ENCODE measurements at places on chromosomes 1 and 21.

GRCh38 chr1:185239861-185240260 is 77.2 kb downstream of the IVNS1ABP start:
- DNase-seq, result no peak

- no peak for DNase-seq
Observed at GRCh38 chr1:47785561-47786271, 211.5 kb downstream of the TRABD2B start.

GRCh38 chr21:27548486-27548885 is 581.6 kb upstream of the ADAMTS5 start:
- no peak for DNase-seq

DNA sequence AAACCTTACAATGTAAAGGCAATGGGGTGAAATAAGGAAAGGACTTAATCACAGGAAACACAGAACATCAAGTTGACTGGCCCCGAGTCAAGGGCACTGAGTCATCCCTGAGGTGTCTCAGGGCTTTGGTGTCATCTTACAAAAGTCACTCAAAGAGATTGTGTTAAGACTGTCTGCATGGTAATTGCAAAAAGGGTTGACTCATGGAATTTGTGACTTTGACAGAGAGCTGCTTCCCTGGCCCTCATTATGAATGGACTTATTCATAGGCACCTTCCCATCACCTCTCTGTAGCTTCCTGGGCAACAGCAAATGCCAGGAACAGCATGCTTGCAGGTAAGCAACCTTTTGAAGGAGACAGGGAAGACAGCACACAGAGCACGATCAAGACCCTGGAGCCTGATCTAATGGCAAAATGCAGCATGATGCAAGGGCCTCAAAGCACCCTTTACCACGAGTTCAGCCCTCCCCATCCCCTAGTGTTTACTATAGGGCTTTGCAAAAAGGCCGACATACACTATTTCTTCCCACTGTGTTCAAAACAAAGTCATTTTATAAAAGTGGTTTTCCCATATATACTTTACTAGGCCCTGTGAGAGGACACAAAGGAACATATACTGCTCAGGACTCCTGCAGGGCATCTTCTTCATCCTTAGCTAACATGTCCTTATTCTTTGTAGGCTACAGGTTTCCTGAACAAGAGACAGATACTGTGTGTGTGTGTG is 17.1 kb downstream of the ZP4 start:
- DNase-seq, result peak; percentile 95

- no peak for DNase-seq
Observed at GRCh38 chr1:75953461-75953860, 21.3 kb upstream of the ASB17 start.

- no peak for DNase-seq
Observed at GRCh38 chr1:89822109-89822962, 1.5 kb downstream of the LRRC8D start.

GRCh38 chr1:27666791-27667254 is 5.2 kb downstream of the IFI6 start:
- DNase-seq, result no peak

GRCh38 chr1:19240673-19241538 is 10.4 kb downstream of the EMC1 start:
- no peak for DNase-seq

DNA sequence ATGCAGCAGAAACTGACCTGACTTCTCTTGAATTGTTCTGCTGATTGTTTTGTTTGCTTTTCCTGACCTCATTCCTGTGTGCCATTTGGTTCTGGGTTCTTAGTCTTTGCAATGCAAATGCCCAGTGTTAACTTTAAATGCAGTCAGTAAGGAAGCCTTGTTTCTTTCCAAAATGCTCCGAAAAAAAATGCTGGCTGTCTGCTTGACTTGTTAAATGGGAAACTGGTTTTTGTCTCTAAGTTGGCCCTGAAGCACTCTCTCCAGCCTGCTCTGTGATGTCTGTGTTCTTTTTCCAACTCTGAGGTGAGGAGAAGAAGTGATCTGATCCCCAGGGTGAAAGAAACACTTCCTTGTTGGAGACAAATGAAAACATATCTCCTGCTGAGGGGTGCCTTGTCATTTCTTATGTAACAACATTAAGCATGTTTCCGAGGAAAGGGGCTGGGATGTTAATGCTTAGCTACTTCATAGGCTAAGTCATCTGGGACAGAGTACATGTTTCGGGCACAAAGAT is 256.3 kb upstream of the ADGRL4 start:
- no peak for DNase-seq

DNA sequence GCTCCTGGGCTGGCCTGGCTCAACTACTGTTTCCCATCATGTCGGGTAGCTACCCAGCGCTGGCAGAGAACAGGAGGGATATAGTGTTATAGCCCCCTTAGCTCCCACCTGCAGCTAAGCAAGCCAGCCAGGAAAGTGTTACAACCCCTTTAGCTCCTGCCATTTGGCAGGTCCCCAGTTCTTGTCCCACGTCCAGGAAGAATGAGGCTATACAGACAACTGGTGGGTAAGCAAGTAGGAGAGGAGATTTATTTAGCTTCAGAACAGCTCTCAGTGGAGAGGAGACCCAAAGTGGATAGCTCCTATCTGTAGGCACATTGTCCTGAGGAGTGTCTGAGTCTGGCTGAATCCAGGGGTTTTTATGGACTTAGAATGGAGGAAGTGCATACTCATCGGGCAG is 741.1 kb upstream of the B3GALT2 start:
- DNase-seq, result no peak

DNA sequence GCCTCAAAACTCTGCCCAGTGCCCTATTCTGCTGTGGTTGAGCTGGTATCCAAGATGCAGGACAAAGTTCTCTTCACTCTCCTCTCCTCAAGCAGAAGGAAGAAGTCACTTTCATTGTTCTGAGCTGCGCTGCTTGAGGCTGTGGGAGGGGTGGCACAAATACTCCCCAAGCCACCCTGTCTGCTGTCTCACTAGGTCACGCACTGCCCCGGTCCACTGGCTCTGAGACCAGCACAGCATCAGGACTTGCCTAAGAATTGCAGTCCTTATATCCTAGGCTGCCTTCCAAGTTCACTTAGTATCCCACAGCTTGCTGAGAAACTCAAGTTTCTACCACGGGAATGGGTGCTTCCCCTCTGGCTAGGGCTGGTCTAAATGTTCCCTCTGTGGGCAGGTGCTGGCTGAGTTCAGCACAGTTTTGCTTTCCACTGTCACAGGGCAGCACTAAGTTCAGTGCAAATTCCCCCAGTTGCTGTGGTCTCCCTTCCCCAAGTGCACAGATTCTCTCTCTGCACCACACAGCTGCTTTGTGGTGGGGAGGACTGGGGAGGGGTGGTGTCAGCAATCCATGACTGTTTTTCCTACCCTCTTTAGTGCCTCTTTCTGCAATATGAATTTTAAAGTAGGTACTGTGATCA is 32.4 kb downstream of the SLC9C2 start:
- no peak for DNase-seq

DNA sequence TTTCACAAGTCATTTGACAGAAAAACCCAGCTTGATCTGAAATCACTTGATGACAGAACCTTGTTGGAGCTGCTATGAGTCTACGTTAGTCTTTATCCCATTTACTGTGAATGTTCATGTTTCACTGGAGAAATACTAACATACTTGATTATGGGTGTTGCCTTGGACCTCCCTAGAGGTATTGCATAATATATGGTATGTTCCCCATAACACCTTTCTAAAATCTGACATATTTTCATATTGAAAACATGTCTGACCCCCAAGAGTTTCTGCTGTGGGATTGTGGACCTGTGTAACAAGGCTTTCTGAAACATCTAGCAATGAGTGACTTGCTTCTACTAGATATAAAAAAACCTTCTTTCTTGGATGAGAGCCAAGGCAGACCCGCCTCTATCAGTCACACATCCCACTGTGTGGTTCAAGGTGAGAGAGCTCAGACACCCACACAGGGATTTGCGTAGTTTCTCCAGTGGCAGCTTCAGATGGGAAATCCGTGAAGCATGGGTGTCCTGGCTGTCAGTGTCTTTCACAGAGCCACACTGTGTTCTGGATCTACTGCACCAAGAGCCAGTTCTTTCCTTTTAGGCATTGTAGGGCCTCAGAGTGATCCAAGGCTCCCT is 4.6 kb downstream of the NENF start:
- DNase-seq, result no peak

GRCh38 chr1:228691926-228692325 is 43.4 kb upstream of the RHOU start:
- DNase-seq, result no peak

GRCh38 chr1:8090241-8090702 is 64.2 kb upstream of the ERRFI1 start:
- DNase-seq, result peak; percentile 52

DNA sequence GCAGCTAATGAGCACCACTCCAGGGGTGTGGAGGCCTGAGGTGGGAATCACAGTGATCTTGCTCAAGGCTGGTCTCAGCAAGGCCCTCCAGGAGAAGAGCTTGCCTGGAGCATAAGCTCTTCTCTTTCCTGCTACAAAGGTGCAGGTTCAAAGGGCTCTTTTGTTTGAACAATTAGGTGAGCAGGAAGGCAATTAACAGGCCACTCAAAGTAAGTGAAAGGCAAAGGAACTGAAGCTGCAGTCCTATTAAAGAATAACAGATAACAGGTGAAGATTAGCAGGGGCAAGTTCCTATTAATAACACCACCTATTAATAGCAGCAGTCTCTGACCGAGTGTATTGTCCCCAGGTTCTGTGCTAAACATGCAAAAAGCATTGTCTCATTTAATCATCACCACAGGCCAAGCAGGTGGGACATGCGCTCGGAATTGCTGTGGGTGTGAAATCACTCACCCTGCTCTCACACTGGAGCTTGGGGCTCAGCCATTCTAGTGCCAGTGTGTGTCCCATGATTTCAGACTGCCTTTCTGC is 113.8 kb downstream of the RHOU start:
- no peak for DNase-seq

- no peak for DNase-seq
Observed at GRCh38 chr1:203600782-203601513, 25.7 kb upstream of the ATP2B4 start.

- DNase-seq, result peak; percentile 98
Observed at GRCh38 chr1:151281969-151282882, at the start of gene ZNF687. Gene ZNF687 (plus strand): TSS chr1:151282299. CDS start chr1:151286292, 3,993 bp downstream.

DNA sequence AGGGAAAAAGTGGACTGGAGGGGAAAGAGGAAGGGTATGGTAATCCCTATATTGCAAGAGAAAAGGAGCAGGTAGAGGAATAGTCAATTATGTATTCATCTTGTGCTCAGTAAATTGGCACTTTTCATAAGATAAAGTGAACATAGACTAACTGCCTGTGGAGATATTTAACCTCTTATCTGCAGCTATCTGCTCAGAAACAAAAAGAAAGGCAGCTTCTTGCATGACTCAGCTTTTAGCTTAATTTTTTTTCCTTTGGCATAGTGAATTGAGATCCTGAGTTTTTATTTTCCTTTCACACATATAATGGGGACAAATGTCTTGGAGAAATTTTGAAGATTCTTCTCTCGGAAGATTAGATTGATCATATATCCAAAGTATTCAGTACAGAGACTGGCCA is 127.6 kb upstream of the F3 start:
- no peak for DNase-seq

GRCh38 chr21:15057285-15057684 is 7.5 kb downstream of the NRIP1 start:
- DNase-seq, result no peak

DNA sequence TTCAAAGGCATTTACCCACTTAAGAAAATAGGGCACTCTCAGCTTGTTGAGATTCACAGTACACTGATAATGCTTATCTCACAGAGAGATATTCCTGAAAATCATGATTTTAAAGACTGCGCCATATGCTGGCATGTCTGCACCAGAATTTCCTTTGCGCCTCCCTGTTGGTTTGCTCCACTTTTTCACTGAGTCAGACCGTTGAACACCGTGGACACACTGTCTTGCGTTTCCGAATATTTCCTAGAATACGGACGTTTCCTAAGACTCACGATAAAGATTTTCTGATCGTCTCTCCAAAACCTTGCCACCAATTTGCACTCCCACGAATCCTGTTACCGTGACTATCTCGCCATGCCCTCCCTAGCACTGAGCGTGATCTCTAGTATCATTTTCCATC is 497 bp upstream of the C1orf115 start:
- DNase-seq, result no peak

DNA sequence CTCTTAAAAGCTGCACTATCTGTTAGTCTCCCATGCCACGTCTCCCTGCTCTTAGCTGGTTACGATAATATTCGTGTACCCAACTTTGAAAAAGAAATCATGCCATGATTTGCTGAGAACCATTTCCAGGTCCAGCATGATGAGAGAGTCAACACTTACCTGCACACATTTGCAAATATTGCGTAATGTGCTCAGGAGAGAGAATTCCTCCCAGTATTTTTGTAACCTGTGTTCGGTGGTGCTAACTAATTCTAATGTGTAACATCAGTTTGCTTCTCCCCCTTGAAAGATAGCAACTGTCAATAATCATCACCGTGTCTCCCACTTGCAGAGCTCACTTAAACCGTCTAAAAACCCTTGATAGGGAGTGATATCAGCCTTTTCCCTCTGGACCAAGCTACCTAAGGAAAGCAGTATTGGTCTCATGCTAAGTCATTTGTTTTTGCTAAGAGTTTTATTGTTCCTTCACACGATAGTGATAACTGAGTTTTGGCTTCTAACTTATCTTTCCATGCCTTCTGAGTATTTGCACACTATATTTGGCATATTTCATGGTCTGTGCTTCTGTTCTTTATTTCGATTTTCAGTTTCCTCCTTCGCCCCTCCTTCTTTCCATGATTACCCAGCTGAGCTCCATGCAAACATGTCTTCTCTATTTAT is 61.1 kb upstream of the IRF2BP2 start:
- no peak for DNase-seq

- DNase-seq, result no peak
Observed at GRCh38 chr1:235279694-235280093, 48.3 kb downstream of the ARID4B start.

GRCh38 chr1:202959276-202959620 is 1.1 kb upstream of the ADIPOR1 start:
- no peak for DNase-seq

GRCh38 chr1:36590771-36591170 is 108.1 kb upstream of the CSF3R start:
- DNase-seq, result no peak

DNA sequence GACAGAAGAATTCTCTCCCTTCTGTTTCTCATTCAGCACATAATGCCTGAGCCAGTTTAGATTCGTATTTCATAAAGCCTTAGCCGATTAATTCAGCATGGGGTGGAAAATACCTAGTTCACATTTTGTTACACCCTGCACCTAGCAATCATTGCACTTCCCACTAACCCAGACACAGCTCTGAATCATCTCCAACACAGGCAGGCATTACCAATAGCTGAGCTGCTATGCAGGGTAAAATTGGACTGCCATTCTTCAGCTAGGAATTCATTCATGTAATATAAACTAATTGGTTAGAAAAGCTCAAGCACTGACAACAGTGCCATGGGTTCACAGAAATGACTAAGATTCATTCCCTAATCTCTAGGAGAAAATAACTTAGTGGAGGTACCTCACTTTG is 26.9 kb upstream of the NKAIN1 start:
- DNase-seq, result no peak
